ENCODE measurements at places on chromosomes 2 and 18.

- no peak for DNase-seq
Measured at GRCh38 chr2:186130748-186131641, 355.1 kb upstream of the ZC3H15 start.

- DNase-seq: no peak
Measured at GRCh38 chr2:132415915-132416722, 486 bp upstream of the GPR39 start.

- DNase-seq: no peak
Measured at GRCh38 chr18:57143265-57143664, 3.6 kb upstream of the BOD1L2 start.

DNA sequence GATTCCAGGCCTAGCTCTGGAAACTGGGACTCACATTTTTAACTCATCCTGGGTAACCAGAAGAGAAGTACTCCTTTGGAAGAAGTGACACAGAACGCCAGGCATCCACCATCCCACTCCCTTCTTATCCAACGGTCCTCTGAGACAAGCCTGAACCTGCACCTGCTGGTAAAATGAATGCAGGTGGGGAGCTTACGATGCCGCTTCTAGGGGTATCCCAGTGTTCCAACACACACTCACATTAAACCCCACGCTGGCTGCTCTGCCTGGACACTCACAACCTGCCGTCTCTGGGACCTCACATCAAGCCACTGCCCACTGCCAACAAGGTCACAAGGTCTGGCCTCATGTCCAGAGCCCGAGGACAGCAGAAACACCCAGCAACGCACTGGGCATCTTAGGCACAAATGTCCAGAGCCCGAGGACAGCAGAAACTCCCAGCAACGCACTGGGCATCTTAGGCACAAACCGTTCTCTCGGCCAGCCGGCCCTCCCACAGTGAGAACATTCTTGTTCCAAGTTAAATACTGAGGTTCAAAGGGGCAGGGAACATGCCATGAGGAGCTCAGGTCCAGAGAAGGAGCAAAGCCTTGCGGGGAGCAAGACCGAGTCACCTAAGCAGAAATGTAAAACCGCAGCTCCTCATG, 9.9 kb downstream of the SLC66A2 start:
- no peak for DNase-seq

GRCh38 chr18:44824884-44825283, 144.2 kb downstream of the SETBP1 start:
- DNase-seq: no peak

DNA sequence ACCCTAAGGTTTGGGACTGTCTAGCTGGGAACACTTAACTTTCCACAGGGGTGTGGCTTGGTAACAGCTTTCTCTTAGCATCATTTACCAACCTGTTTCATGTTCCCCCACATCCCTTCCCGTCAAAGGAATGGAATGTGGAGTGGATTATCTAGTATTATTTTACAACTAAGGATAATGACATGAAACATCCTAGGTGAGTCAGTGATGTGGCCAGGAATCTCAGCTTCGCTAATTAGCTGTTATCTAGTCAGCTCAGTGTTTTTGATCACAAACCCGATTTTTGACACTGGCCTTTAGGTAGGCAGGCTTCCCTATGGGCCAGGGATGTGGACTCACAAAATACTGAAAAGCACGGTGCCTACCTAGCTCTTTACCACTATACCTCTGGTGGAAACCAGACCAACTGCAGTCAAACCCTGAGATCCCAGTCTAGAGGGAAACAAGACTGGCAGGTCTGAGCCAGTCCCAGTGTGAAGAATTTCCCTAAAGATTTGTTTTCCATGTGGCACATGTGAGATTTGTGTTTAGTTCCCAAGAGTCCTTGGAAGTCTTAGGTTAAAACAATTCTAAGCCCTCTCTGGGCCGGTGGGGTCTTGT, 2.8 kb upstream of the NRP2 start:
- no peak for DNase-seq

Data from iPS DF 6.9 (cell line).